Upper lobe of right lung (tissue), 1 donor: ENCODE measurements at places on chromosomes 7 and 10.
A peak's percentile ranks its signal among the peaks of the same experiment; 100 is the strongest.

DNA sequence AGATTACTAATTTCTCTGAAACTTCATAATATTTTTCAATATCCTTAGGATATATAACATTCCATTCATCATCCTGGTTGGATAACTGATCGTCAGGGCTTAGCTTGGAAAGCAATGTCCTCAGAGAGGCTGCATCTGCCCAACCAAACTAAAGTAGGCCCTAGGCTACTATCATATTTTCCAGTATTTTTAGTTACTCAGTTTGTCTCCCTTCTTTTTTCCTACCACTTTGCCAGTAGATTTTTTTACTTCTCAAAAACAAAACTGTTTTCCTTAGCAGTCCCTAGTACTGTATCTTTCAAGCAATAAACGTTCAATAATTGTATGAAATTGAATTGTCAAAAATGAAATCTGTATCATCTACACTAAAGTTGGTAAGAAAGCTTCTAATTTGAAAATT lies 452.0 kb downstream of the TFEC start:
- H3K4me1 ChIP-seq = no peaks in the 10 kb centered on the region
- no peaks in the 10 kb centered on the region for H3K36me3 ChIP-seq
- no peak for DNase-seq
- H3K27me3 ChIP-seq = no peaks in the 10 kb centered on the region
- H3K27ac ChIP-seq = no peak overlapping the region

DNA sequence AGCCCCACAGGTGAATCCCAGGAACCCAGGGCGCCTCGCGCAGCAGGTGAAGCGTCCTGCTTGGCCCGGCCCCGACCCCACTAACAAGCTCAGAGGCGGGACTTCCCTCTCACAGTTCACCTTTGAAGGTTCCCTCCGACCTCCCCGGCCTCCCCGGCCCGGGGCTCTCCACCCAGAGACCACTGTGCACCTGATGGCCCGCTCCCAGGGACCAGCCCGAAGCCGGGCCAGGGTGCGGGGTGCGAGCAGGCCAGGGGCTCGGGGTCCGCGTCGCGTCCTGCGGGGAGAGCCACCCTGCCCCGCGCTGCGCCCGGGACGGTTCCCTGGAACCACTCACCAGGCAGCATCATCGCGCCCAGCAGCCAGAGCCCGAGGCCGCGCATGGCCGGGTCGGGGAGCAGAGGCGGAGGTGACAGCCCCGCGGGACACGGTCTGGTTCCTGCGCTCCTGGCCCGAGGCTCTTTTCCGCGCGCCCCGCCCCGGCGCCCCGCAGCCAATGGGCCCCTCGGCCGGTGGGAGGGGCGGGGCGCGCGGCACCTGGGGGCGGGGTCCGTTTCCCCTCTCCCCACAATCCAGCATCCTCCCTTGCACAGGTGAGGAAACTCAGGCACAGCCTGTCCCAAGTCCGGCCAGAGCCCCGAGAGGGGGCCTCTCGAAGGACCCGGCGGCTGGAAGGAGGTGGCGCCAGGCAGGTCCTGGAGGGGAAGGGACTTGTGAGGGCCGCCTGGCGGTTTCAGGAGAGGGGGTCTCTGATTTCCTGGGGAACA lies at the start of gene ADAM8:
Gene ADAM8, minus strand, starts transcription at position 434 of the 767 bp plus-strand sequence. Its CDS starts 51 bp downstream, at position 383.
- H3K4me1 ChIP-seq = peaks cover 38% of the 10 kb centered on the region
- peak within 1 kb of the TSS; percentile 63 for H3K27ac ChIP-seq
- peaks cover 7% of the 10 kb centered on the region for H3K27me3 ChIP-seq
- peak within 1 kb of the TSS; percentile 45 for H3K4me3 ChIP-seq
- peak; percentile 78 for DNase-seq
- peaks cover 15% of the 10 kb centered on the region for H3K36me3 ChIP-seq

- peak; percentile 51 for DNase-seq
- no peaks in the 10 kb centered on the region for H3K4me1 ChIP-seq
- H3K27ac ChIP-seq = no peak overlapping the region
- H3K36me3 ChIP-seq = no peaks in the 10 kb centered on the region
These were observed 7.9 kb downstream of the CALML5 start for GRCh38 chr10:5491477-5491876.

GRCh38 chr10:29828956-29829355 lies 194.2 kb upstream of the SVIL start:
- no peak for DNase-seq
- no peaks in the 10 kb centered on the region for H3K36me3 ChIP-seq
- no peak overlapping the region for H3K4me3 ChIP-seq
- H3K27ac ChIP-seq = no peak overlapping the region
- no peaks in the 10 kb centered on the region for H3K27me3 ChIP-seq

DNA sequence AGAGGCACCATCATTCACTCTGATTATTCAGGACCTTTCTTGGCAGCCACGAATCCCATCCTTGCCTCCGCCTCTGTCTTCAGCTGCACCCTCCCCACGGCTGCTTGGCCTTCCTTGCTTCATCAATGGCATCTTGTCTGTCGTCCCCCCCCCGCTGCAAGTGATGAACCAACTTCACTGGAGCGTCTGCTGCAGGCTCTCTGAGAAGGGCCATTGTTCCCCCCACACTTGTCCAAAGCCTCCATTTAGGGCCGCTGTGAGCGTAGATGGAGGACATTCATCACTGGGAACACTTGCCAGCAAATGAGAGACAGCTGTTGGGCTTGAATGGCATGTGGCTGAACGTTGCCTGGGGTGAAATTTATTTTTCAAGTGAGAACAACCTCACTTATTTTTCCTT lies 20.1 kb downstream of the AFAP1L2 start:
- no peaks in the 10 kb centered on the region for H3K4me1 ChIP-seq
- no peak for DNase-seq

- H3K4me3 ChIP-seq = no peak overlapping the region
These were observed 8.4 kb downstream of the FAM237B start for GRCh38 chr7:90312745-90313144.

DNA sequence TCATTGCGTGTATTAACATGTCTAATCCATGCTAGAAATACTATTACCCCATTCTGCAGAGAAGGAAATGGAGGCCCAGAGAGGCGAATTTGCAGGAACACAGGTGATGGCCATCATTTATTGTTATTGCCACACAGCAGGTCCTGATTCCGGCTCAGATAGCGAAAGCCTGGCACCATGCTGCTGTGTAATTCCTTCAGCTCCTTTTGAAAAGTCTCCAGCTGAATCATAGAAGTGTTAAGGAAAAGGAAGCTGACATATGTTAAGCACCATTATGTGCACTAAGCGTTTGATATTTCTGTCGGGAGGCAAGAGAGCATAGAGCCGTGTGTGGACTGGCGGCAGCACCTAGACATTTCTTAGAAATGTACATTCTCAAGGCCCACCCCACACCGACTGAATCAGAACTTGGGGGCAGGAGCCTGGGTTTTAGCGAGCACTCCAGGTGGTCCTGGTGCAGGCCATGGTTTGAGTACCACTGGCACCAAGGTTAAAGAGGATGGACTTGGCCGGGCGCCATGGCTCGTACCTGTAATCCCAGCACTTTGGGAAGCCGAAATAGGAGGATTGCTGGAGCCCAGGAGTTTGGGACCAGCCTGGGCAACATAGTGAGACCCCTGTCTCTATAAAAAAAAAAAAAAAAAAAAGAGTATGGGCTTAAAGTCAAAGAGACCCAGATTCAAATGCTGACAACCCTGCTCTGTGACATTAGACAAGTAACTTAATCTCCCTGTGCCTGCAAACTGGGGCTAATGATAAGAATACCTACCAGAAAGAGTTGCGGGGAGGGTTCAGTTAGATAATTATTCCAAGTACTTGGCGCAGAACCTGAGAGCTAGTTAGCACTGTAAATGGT lies 52.2 kb downstream of the UNC5B start:
- DNase-seq = no peak
- H3K36me3 ChIP-seq = no peaks in the 10 kb centered on the region
- H3K4me3 ChIP-seq = no peak overlapping the region
- H3K4me1 ChIP-seq = peaks cover 19% of the 10 kb centered on the region
- no peak overlapping the region for H3K27ac ChIP-seq
